GM06990 (cell line): ENCODE measurements at places on chromosomes 5 and 9.

DNA sequence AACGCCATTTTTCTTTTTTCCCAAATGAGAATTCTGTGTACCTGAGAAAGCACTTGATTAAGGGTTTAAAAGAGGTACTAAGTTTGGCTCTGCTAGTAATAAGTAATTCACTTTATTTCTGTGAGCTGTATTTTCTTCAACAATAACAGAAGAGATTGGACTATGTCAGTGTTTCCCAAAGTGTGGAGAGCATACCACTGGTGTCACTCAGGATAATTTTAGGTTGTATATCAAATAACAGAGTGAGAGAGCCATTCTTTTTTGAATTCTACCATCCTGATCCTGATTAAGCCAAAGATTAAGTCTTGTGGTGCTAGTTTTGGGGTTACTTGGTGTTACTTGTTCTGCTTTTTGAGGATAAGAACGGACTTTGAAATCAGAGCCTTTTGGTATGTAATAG, 142.3 kb upstream of the PPP1R2B start:
- no peak for DNase-seq

DNA sequence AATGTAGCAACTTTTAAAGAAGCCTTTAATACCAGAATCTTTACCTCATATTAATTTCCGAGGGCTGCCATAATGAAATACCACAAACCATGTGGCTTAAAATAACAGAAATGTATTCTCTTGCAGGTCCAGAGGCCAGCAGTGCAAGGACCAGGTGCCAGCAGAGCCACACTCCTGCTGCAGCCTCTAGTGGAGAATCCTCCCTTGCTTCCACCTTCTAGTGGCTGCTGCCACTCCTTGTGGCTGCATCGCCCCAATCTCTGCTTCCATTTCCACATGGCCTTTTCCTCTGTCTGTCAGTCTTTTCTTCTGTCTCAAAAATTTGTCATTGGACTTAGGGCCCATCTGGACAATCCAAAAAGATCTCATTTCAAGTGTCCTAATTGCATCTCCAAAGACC, 401.5 kb downstream of the EFNA5 start:
- DNase-seq: no peak

GRCh38 chr5:40381016-40381415, 298.7 kb upstream of the PTGER4 start:
- DNase-seq: no peak

- DNase-seq: no peak
These were observed 83.2 kb downstream of the RFK start for GRCh38 chr9:76310991-76311390.

- DNase-seq: peak; percentile 34
These were observed 127.9 kb downstream of the PIK3R1 start for GRCh38 chr5:68343421-68343826.

DNA sequence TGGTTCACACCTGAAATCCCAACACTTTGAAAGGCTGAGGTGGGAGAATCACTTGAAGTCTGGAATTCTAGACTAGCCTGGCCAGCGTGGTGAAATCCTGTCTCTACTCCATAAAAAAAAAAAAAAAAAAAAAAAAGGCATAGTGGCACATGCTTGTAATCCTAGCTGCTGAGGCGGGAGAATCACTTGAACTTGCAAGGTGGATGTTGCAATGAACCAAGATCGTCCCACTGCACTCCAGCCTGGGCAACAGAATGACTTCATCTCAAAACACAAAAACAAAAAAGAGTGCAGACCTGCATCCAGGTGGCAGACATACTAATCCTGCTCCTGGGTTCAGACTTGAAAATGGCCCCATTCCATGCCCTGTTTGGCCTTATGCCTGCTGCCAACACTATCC, 21.8 kb upstream of the ADAMTS19 start:
- DNase-seq: no peak

DNA sequence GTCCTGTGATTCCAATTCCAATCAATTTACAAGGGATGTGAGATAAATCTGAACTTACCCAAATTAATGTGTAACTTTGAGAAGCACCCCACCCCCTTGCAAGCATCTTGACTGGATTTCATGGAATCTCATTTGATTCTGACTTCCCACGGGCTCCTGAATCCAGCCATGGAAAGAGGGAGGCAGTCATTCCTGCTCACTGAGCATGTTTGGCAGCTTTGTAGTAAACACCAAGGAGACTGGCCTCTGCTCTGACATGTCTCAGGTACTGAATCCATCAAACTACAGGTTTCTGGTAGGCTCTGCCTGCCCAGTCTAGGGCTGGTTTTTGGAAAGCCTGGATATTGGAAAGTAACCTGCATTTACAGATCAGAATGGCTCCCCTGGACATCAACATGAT, 357.6 kb downstream of the ARHGEF28 start:
- DNase-seq: no peak

- no peak for DNase-seq
These were observed 14.8 kb downstream of the RBM27 start for GRCh38 chr5:146218168-146218567.

DNA sequence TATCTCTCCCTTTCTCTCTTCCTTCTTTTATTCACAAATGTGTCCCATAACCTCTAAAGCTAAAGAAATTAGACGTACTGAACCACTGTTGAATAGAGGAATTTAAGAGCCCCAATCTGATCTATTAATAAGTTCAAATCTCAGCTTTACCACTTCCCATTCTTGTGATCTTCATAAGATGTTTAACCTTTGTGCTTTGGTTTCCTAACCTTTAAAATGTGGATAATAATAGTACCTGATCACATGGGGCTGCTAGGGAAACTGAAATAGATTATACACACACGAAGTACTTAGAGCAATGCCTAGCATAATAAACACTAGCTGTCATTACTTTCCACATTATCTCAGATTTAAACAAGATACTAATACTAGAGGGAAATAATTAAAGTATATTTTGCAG, 324.3 kb upstream of the SEMA6A start:
- DNase-seq: no peak

- DNase-seq: no peak
These were observed 365.3 kb upstream of the CLINT1 start for GRCh38 chr5:158224253-158224652.

DNA sequence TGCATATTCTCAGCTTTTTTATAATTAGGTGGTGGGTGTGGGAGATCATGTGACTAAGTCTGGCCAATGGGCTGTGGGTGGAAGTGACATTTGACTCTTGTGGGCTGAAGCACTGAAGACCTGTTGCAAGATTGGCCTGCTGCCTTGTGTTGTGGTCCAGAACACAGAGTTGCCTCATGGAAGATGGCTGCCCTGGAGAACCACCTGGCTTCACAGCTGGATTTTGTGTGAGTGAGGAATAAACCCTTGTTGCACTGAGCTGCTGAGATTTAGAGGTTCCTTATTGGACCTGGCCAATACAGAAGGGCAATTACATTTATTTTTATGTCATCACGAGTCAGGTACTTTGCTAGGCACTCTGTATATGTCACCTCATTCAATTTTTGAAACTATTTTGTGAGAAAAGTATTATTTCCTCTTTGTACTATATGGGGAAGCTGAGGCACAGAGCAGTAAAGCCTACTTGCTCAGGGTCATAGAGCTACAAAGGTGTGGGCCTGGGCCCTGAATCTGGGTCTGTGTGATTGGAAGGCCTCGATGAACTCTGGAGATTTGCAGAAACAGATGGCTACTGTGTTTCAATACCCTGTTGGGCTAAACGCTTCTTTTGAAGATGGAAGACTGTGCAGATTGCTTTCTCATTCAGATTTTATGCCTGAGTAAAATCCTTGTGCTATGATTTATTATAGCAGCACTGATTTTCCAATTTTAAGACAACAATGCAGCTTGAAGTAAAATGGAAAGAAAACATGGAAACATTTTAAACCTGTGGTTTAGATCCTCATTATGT, 71.2 kb upstream of the TBC1D2 start:
- DNase-seq: no peak

DNA sequence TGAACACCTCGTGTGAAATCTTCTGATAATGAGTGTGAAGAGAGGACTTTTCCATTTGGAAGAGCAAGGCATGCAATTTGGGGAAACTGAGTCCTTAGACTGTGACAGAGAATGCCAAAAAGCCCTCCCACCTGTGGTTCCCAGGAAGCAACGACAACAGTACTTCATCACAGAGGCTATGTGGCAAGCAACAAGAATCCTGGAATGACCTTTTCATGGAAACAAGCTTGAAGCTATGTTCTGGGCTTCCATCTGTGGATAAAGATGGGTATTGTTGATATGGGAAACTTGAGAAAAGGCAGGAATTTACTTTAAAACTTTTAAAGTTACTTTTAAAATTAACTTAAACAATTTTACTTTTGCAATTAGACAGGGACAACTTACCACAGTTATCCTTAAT, 131.2 kb upstream of the ANKH start:
- DNase-seq: no peak

DNA sequence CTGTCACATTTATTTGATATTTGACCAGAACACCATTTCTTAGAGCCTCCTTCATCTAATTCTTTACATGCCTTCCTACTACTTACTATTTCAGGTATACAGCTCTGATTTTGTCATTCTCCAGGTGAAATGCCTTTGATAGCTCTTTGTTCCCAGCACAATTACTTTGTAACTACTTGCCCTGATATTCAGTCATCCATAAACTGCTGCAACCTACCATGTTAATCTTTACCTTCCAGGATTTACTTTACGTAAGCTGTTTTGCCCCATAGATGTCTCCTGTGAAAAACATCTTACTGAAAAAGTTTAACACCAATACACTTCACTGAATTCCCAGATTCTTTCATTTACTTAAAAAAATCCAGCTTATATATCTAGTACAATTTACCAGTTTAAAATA, 443.8 kb upstream of the CYLC2 start:
- DNase-seq: no peak

- peak; percentile 35 for DNase-seq
These were observed 585.1 kb downstream of the TLE4 start for GRCh38 chr9:80156756-80157472.
